ENCODE measurements at places on chromosomes 13 and 19.
A peak's percentile ranks its signal among the peaks of the same experiment; 100 is the strongest.

GRCh38 chr19:46614114-46614722 is 10.7 kb downstream of the PTGIR start:
- peak; percentile 73 for DNase-seq

GRCh38 chr19:56145698-56146097 is 4.6 kb downstream of the ZNF444 start:
- no peak for DNase-seq

DNA sequence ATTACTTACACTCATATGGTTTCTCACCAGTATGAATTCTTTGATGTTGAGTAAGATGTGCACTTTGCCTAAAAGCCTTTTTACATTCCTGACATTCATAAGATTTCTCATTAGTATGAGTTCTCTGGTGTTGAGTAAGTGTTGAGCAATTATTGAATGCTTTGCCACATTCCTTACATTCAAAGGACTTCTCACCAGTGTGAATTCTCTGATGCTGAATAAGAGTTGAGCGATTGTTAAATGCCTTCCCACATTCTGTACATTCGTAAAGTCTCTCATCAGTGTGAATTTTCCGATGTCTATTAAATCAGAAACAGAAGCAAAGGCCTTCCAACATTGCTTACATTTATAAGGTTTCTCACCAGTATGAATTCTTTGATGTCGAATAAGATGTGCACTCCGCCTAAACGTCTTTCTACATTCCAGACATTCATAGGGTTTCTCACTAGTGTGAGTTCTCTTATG is 14.2 kb upstream of the ZFP30 start:
- no peak for DNase-seq

GRCh38 chr13:99704390-99704789 is 203.1 kb downstream of the TM9SF2 start:
- no peak for DNase-seq

- no peak for DNase-seq
Measured at GRCh38 chr19:38692458-38693379, 45.3 kb downstream of the ACTN4 start.

GRCh38 chr13:102367836-102368235 is 34.0 kb downstream of the FGF14 start:
- DNase-seq = no peak

- no peak for DNase-seq
Measured at GRCh38 chr19:15829306-15829698, 13.8 kb upstream of the OR10H1 start.

DNA sequence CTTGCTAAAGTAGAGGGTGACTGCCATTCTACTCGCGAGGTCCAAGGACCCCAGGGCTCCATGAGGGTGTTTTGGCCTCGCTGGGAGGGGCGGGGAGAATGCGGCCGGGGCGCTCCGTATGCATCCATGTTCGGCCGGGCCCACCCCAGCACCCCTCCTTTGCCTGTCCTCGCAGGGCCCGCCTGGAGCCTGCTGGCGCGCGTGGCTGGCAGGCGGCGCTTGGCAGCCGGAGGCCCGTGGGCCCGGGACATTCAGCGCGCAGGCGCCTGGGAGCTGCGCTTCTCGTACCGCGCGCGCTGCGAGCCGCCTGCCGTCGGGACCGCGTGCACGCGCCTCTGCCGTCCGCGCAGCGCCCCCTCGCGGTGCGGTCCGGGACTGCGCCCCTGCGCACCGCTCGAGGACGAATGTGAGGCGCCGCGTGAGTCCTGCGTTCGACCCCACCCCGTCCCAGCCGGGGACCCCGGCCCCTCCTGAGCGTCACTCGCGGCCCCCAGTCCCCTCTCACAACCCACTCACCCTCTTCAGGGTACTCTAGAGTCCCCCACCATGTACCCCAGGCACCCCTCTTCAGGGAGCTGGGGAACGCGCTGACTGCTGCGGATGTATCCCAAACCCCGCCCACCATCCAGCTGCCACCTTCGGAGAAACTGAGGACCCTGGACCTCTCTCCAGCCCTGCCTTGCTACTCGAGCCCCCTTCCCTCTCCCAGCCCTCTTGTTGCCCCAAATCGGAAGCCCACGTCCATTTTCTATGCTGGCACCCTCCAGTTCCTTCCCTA is 4.1 kb downstream of the DLL3 start:
- DNase-seq = no peak

DNA sequence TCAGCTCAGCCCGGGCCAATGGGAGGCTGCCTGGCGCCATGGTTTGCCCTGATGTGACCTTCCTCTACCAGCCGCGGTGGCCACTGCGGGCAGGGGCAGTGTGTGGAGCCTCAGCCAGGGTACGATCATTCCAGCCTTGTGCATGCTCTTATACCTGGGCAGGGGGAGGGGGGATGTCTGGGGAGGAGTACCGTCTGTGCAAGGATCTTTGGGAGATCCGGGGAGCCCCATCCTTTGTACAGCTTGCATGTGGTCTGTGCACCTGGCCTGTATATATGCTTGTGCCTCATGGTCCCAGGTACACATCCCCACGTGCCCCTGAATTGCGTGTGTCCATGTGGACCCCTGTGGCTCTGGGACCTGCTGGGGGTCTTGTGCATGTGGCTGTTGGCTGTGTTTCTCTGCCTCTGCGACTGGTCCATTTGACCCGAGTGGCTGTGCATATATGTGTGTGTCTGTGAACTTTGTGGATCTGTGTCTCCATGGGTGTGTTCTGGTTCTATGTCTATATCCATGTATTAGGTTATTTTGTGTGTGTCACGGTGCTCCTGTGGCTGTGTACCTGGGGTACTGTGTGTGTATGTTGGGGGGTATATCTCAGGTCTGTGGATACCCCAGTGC is 12.8 kb upstream of the NANOS3 start:
- DNase-seq = peak; percentile 72
